ENCODE measurements at places on chromosomes 7 and 10.

- no peak for DNase-seq
Measured at GRCh38 chr10:31239961-31240360, 79.1 kb upstream of the ZEB1 start.

GRCh38 chr7:127447326-127447945, 54.9 kb upstream of the ZNF800 start:
- DNase-seq, result no peak

DNA sequence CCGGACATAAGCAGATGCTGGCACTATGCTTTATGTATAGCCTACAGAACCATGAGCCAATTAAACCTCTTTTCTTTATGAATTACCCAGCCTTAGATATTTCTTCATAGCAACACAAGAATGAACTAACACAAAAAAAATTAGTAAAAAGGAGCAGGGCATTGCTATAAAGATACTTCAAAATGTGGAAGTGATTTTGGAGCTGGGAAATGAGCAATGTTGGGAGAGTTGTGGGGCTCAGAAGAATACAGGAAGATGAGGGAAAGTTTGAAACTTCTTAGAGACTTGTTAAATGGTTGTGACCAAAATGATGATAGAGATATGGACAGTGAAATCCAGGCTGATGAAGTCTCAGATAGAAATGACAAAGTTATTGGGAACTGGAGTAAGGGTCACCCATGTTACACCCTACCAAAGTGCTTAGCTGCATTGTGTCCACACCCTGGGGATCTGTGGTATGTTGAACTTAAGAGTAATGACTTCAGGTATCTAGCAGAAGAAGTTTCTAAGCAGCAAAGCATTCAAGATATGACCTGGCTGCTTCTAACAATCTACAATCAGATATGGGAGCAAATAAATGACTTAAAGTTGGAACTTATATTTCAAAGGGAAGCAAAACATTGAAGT, 24.2 kb downstream of the PNLIPRP3 start:
- DNase-seq, result no peak

DNA sequence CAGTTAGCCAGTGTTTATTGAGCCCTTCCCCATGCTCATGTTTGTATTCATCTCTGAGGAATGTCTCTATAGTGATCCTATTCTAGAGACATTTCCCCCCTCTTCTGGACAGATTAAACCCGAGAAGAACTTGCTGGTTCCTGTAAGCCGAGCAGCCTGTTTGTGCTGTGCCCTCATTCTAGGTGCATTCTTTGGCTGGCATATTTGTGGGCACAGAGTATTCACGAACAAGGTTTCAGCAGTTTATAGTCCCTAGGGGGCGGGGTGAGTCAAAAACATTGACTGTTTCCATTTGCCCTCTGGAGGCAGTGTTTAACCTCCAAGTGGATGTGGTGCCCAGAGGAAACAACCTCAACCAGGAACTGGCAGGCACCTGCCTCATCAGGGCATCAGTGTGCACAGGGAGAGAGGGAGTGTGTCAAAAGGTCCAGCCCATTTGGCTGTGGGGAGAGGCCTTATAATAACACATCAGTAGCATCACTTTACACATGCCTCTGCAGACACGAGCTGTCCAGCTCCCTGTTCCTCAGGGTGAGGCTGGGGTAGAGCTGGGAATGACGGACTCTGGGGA, 273.3 kb upstream of the LRGUK start:
- DNase-seq, result no peak

Measured in renal cortex interstitium (tissue), 15 donors.